ENCODE measurements at places on chromosomes 12 and 14. TPM values are rescaled to one million over a fixed set of nuclear protein-coding genes. Genes with fewer than 3 reads are reported as not detected.

PMCH gene
- not detected for total RNA-seq

ATL1 gene
- 0.78 TPM for total RNA-seq

ALX1 gene
- total RNA-seq: not detected

LGALS3 gene
- 150 TPM for total RNA-seq

CAMKK2 gene
- total RNA-seq: 14.7 TPM

RNASE7 gene
- not detected for total RNA-seq

HPD gene
- total RNA-seq: 0.88 TPM

ARHGEF25 gene
- 6.7 TPM for total RNA-seq

RPS29 gene
- total RNA-seq: 619 TPM

HELB gene
- total RNA-seq: 0.91 TPM

GLS2 gene
- total RNA-seq: 0.54 TPM

MOK gene
- total RNA-seq: 10.3 TPM

CRACR2A gene
- 3.2 TPM for total RNA-seq

ZFYVE26 gene
- 15.9 TPM for total RNA-seq

PTPRR gene
- 0.37 TPM for total RNA-seq

SOX5 gene
- 4.3 TPM for total RNA-seq

KLRG1 gene
- total RNA-seq: 7.5 TPM

NTF3 gene
- total RNA-seq: 0.20 TPM

BRMS1L gene
- 14.0 TPM for total RNA-seq

SAMD15 gene
- 0.15 TPM for total RNA-seq

TMX1 gene
- 5.7 TPM for total RNA-seq

MGP gene
- total RNA-seq: 231 TPM

FRS2 gene
- 19.0 TPM for total RNA-seq

KRT71 gene
- total RNA-seq: not detected

STAB2 gene
- 0.14 TPM for total RNA-seq

CCDC91 gene
- total RNA-seq: 66.4 TPM

TNFAIP2 gene
- total RNA-seq: 21.8 TPM

ADAM20 gene
- total RNA-seq: 0.41 TPM

KRT83 gene
- total RNA-seq: not detected

PPFIA2 gene
- total RNA-seq: 0.52 TPM

GARIN6 gene
- not detected for total RNA-seq

GLI1 gene
- 1.2 TPM for total RNA-seq

NPC2 gene
- 112 TPM for total RNA-seq

CAPRIN2 gene
- total RNA-seq: 25.5 TPM

PLEKHD1 gene
- total RNA-seq: 0.07 TPM

MANSC1 gene
- 13.3 TPM for total RNA-seq

OR6C1 gene
- total RNA-seq: not detected

NOPCHAP1 gene
- total RNA-seq: 7.7 TPM

CDKN3 gene
- total RNA-seq: 2.7 TPM

FCF1 gene
- 45.5 TPM for total RNA-seq

RFLNA gene
- total RNA-seq: 0.13 TPM

CAPZA3 gene
- total RNA-seq: not detected

MMP14 gene
- 14.2 TPM for total RNA-seq

GPR84 gene
- total RNA-seq: 0.15 TPM

TBC1D30 gene
- total RNA-seq: 0.55 TPM

TCL1A gene
- not detected for total RNA-seq

KRT75 gene
- total RNA-seq: not detected

DCAF4 gene
- total RNA-seq: 8.3 TPM

FLVCR2 gene
- total RNA-seq: 2.9 TPM

GALNT16 gene
- 72.2 TPM for total RNA-seq

SLC6A15 gene
- not detected for total RNA-seq

Data from heart right ventricle (tissue), 16 donors.